CD4-positive, alpha-beta T cell treated with Interleukin-15 for 4 hours (primary cell): ENCODE measurements at places on chromosomes 1 and 21.

DNA sequence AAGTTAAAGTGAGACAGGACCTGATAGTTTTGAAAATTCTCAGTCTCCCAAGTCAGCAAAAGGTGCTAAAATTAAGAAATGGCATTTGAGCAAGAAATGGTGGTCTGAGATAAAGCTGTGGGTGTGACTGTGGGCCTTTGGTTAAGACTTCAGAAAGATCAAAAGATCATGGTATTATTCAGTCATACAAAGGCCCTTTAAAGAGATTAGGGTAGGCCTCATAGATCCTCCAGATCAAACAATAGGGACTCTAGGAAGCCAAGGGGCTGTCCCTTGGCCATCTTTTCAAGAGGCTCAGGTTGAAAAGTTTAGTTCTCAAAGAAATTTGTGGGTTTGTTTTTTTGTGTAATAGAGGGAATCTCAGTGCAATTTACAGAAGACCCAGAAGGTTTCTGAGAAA, 8.4 kb downstream of the HMGB4 start:
- DNase-seq, result no peak

GRCh38 chr21:33278721-33279120, 12.6 kb downstream of the IL10RB start:
- no peak for DNase-seq

DNA sequence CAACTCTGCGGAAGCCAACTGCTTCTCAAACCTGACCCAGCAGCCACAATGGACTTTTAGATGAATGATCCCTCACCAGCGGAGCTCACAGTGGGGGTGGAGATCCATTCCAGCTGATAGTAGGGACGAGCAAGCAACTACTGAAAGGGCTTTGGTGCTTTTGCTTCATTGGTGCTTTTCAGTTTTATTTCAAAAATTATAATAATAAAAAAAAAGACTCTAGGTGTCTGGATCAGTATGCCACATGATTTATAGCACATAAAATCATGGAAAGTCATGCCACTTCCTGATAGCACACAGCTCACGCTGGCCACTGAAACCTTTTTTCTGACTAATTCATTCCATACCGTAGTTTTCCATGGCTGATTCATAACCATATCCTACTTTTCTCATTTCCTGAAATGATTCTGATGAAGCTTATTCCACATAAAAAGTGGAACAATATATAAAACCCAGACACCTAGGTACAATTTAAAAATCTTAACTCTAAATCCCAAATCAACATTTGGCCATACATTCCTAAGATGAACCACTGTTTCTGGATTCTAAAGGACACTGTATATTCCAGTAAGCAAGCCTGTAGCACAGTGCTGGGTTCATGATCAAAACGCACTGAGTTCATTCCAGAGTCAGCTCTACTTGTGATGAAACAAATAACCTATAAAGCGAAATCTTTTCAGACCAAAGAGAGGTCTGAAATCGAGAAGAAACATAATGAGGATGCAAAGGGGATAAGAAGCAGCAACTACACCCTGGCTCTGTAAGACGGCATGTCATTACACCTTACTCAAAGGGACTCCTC, 41.3 kb upstream of the KCNE1 start:
- no peak for DNase-seq

DNA sequence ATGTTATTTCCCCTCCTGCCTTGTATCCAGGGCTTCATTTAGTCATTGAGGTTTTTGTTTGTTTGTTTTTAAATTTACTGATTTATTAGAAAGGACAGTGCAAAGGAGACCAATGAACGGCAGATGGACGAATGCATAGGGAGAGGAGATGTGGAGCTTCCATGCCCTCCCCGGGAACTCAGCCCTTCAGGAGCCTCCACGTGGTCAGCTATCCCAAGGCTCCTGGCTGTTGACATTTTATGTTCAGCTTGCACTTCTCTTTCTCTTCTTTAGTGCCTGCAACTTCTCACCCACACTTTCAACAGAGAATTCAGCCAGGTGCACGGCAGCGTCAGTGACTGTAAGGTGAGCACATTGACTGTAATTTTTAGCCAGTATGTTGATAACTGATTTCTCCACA, 30.7 kb upstream of the PGD start:
- no peak for DNase-seq

DNA sequence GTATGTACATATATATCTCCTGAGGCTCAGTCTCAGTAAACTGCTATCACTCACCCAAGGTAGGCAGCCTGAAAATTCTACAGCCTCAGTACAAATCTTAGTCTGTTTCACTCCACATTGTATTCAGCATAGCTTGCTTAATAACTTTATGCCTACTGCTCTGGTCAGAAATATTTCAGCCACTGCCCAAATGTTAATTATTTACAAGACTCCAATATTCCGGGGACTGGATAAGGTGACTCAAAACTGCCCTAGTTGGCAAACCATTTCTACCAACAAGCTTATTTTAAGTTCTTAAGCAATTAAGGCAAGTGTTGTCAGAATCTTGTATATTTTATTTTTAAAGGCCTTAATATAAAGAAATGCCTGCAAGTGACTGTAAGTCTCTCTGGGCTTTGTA, 114.8 kb downstream of the LRRIQ3 start:
- DNase-seq, result no peak

- no peak for DNase-seq
Observed at GRCh38 chr1:221292652-221293051, 413.4 kb downstream of the HLX start.

GRCh38 chr1:94543893-94544635, 2.5 kb upstream of the F3 start:
- DNase-seq, result no peak

- DNase-seq, result no peak
Observed at GRCh38 chr21:42525029-42525581, 11.5 kb downstream of the SLC37A1 start.
